ENCODE measurements at places on chromosomes 1 and 21.

DNA sequence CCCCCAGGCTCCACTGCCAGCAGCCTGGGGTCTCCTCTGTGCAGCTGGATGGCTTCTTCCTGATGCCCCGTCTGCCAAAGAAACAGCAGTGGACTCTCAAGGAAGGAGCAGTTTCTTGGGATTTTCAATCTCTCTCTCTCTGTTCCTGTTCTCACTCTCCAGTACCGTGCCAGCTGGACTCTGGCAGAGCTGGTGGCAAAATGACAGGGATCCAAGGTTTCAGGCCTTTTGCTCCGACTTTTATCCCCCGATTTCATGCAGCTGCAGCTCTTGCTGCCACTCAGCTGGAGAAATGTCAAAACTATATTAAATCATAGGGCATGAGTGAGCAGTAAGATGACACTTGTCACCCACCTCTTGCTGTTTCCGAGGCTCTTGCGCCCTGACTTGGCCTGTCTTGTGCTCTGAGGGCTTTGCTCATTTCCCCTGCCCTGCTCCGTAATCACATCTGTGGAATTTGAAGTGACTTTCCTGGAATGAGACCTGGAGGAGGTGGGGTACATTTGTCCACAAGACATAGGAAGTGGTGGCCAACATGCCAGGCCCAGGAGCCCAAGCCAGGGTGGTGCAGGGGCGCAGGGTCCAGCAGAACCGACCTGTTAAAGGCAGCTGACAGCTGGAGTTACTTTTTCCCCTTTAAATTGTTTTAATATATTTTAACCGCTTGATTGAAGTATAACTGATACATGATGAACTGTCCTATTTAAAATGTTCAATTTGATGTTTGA, 576.2 kb downstream of the PTPRU start:
- no peak for DNase-seq

GRCh38 chr21:39251326-39251725, 62.1 kb downstream of the BRWD1 start:
- no peak for DNase-seq

- no peak for DNase-seq
Measured at GRCh38 chr1:240074908-240075307, 16.8 kb upstream of the FMN2 start.

GRCh38 chr21:29254550-29254949, 44.2 kb upstream of the BACH1 start:
- DNase-seq, result no peak

GRCh38 chr1:65146908-65147423, 1.0 kb upstream of the AK4 start:
- no peak for DNase-seq
